ENCODE measurements at places on chromosomes 3 and 15.

DNA sequence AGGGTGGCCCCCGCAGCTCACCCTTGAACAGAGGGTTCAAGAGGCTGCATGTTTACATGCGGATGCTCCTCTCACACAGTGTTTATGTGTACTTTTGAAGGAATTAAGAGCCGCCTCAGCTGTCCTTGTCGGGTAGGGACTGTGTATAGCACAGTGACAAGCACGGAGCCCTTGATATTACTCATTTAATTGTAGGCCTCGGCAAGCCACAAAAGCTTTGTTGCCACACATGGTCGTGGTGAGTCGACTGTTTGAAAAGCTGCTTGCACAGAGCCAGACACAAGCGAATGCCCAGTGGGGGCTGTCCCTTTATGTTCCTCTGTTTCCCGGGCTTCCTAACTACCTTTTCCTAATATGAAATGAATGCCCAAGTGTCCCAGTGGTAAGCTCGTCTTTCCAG, 4.5 kb downstream of the ESYT3 start:
- DNase-seq, result peak; percentile 17

DNA sequence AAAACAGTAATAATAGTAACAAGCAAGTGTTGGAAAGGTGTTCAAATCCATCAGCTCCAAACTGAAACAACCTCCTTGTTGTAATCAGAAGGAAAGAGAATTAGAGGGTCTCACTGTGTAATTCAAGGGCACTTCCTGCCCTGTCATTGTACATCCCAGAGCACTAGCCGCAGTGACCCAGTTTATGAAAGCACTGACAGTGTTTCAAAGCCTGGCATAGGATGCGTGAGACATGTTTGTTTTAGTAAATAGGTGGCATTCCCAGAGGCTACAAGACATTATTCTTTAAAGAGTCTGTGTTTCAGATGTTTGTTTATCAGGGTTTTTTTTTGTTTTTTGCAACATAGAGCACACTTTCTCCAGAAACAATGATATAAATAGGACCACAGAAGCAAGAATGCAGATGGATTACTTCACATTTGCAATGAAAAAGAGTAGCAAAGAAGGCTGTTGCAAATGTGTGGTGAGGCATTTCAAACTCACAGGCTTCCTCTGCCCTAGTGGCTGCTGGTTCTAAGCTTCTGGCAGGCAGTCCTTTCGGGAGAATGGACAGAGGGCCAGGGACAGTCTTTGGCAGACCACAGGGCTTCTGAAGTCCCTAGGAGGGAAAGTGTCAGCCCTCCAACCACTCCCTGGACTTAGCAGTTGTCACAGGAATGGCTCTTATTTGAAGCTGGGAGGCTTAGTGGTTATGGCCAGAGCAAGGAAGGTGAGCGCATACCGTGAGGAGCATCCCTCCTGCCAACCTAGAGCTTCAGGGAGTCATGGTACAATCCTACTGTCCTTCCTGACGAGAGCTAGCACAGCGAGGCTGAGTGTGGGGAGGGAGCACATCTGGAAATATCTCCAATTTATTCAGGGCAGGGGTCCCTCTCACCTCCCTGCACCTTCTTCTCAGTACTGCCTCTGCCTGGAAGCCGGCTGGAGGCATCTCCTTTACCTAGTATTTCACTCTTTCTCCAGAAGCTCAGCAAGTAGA, 31.4 kb upstream of the TIPARP start:
- no peak for DNase-seq

GRCh38 chr3:138594935-138595610, 1.0 kb upstream of the CEP70 start:
- DNase-seq, result no peak

- no peak for DNase-seq
Observed at GRCh38 chr15:68584756-68585573, 6.2 kb downstream of the CORO2B start.

DNA sequence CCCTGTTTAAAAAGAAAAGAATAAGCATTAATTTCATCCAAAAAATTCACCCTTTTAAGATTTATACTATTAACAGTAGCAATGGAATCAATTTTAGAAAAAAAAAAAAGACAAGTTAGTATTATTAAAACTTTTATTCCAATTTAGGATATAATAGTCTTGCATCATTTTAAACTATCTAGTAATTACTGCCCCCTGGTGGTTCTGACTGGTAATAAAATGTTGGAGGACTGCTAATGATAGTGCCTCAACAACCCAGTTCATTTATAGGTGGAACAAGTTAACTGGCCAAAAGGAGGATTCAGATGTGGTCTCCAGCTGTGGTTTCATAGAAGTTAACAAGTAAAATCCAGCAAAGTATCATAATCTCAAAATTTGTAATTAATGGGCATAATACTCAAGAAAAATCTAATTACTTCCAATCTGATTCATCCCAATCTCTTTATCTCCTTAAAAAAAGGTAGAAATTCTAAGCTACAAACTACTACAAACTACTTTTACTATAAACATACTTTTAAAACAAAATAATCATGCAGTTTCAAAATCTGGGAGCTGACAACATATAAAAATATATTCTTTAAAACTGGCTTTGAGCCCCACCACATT, 30.7 kb upstream of the WDR49 start:
- peak; percentile 68 for DNase-seq
